HepG2 (cell line): ENCODE measurements at places on chromosomes 1 and 21. TPM values are rescaled to one million over a fixed set of nuclear protein-coding genes. Genes with fewer than 3 reads are reported as not detected.

DNA sequence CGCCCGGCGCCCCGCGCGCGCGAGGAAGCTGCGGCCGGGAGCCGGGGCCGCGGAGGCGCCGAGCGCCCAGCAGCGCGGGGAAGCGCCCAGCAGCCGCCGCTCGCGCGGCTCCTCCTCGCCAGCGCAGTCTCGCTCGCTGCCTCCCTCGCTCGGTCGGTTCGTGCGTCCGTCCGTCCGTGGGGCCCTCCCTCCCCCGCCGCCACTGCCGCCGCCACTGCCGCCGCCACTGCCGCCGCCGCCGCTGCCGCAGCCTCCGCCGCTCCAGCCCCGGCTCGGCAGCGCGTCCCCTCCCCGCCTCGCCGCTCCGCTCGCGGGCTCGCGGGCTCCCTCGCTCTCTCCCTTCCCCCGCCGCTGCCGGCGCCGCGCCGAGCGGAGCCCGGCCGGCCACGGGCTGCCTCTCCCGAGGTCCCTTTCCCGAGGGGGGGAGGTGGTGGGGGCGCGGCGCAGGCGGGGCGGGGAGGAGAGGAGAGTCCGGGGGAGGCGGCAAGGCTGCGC, at the start of gene KCND3:
KCND3 (minus strand) TSS at position 138 of the 495 bp plus-strand sequence.
- no peak for DNase-seq

- no peak for DNase-seq
These were observed 39.9 kb downstream of the IL6R start for GRCh38 chr1:154445040-154445472.

DNA sequence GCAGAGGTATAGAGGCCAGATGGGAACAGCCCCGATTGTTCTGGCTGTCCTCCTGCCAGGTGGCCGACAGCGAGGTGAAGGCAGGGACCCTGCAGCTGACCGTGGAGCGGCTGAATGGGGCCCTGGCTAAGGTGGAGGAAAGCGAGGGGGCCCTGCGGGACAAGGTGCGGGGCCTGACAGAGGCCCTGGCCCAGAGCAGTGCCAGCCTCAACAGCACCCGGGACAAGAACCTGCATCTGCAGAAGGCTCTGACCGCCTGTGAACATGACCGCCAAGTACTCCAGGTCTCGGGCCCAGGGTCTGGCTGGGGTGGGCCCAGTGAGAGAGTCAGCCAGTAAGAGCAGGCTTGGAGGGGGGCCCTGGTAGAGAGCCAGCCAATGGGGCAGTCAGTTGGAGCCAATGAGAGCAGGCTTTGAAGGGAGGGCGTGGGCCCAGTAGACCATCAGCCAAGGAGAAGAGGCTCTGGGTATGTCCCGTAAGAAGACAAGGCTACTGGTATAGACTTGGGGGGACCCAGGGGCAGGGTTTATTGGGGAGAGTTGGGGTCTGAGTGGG, 11.3 kb downstream of the MFAP2 start:
- no peak for DNase-seq

DNA sequence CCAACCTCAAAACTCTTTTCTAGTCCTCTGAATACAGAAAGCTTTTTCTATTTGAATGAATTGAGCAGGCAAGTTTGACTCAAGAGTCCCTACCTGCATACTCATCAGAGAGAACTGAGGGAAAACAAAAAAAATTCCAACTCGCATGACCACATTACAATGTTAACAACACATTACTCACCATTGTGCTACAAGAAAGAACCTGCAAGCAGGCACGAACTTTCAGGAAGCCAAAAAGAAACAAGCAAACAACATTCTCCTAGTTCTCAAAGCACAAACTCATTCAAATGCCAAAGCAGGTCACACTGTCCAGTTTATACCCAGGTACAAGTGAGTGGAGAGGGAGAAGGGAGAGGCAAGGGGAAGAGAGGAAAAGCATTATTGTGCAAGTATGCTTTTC, 14.6 kb downstream of the OTUD7B start:
- no peak for DNase-seq

- no peak for DNase-seq
These were observed 154.6 kb downstream of the SLC30A10 start for GRCh38 chr1:219773775-219774174.

DNA sequence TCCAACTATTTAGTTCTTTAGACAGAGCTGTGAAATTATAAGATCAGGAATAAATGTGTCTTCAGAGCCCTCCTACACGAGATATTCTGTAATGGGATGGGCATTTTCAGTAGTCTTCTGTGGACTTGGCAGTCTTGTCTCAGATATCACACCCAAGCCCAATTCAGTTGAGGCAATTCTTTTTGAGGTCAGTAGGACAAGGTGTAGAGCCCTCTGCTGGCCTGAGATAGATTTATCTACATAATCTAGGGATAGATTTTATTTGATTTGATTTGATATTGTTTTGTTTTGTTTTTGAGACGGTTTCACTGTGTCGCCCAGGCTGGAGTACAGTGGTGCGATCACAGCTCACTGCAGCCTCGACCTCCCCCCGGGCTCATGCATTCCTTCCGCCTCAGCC, 77.5 kb downstream of the FMN2 start:
- no peak for DNase-seq

- no peak for DNase-seq
These were observed 6.6 kb downstream of the ADORA1 start for GRCh38 chr1:203133970-203134725.

DNA sequence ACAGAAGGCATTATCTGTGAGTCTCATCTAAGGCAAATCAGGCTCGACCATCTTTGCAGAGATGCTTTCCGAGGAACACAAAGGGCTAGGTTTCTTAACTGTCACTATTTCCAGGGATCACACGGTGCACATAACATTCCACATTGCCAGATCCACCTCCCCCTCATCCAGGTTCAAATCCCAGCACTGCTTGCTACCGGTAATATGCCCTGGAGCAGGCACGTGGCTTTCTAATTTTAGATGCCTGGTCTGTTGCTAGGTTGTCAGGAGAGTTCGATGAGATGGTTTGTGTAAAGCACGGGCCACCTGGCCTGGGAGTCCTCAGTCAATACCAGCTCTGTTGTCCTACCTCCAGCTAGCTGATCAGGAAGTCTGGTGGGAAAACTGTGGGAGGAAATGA, 598.6 kb downstream of the NPHP4 start:
- no peak for DNase-seq

- no peak for DNase-seq
These were observed 2.0 kb downstream of the TRIM17 start for GRCh38 chr1:228414511-228415211.

DNA sequence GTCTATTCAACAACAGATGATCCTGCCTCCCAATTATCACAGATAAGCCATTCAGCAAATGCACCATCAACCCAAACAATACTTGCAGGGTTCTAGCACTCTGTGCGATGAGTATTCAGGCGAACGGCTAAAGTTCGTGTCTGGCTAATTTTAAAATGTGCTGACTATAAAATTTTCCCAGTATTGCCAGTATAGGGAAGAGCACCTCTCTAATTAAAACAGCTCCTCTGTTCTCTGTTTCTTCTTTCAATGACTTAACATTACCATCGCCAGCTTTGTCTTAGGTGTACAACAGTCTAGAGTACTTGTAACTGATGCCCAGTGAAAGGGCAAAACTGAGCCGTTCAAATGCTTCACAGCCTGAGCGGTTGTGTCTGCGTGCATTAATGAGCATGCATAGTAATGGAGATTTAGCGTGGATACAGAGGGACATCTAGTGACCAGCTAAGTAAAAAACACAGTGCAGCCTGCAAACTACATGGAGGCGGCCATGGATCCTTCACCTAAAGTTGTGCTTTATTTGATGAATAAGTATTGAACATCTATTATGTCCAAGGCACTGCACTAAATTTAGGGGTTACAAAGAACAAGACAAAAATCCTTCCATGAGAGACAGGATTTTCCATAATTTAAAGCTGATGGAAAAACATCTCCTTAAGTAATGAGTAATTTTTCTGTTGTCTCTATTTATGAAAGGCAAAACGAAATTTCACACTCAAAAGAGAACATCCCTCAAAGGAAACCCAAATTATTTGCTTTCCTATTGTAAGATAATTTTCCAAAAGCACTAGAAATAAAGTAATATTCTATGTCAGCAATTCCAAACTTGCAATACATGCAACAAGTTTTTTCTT, 120.0 kb downstream of the SETD4 start:
- peak; percentile 45 for DNase-seq

- DNase-seq, result no peak
These were observed 63.3 kb downstream of the POFUT2 start for GRCh38 chr21:45224189-45224938.

GRCh38 chr21:16709866-16710550, 802.8 kb upstream of the CXADR start:
- peak; percentile 16 for DNase-seq

DNA sequence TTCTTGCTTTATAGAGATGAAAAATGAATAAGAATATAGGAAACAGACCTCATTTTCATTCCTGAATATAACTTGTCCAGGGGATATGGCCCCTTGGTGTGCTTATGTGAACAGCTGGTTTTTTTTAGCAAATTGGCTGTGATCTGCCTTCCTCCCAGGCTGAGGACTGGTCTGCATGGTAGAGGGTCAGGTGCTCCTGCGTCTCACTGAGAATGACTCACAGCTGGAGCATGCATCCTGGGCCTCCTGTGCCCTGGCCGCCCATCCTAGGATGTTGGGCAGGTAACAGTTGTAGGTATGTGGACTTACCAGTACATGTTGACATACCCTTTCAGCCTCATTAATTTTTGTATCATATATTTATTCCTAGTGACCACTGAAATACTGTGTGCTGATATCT, 29.8 kb downstream of the AGT start:
- no peak for DNase-seq

DNA sequence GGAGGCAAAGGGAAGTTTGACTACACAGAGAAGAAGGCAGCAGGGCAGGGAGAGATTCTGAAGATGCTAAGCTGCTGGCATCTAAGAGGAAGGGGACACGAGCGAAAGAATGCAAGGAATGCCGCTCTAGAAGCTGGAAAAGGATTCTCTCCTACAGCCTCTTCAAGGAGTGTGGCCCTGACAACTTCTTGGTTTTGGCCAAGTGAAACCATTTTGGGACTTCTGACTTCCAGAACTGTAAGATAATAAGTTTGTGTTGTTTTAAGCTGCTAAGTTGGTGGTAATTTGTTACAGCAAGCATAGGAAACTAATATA, 28.5 kb downstream of the MGST3 start:
- no peak for DNase-seq

DNA sequence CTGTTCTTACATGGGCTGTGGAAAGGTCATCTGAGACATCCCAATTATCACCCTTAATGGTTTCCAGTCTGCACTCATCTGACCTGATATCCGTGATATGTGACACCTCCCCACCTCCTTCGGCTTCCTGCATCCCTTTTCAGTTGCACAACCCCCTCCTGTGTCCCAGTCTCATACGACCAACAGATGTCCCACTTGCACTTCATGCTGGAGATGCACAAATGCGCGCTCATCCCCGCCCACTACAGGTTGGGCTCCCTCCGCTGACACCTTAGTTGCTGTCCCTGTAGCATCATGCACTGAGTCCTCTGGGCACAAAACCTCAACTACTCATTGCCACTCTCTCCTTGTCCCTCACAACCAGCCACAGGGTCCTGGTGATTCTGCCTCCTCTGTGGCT, 94.4 kb downstream of the MIS18A start:
- DNase-seq, result no peak

GRCh38 chr1:91569411-91570119, 68.9 kb downstream of the CDC7 start:
- DNase-seq, result no peak

DNA sequence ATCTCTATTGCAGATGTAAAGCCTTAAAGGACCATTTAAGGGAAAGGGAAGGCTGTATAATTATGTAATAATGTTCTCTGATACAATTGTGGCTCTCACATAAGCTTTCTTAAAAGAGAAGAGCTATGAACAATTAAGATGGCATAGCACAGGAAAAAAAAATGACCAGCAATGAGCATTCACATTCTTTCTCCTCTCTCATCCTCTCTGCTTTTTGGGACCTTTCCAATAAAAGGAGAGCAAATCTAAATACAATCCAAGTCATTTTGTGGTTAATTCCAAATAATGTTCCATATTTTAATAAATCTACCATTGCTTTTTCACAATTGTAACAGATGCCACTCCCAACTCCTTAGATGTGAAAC, 23.5 kb downstream of the SMYD3 start:
- DNase-seq, result no peak

- DNase-seq, result no peak
These were observed 619 bp downstream of the BCL9 start for GRCh38 chr1:147541672-147542568.

DNA sequence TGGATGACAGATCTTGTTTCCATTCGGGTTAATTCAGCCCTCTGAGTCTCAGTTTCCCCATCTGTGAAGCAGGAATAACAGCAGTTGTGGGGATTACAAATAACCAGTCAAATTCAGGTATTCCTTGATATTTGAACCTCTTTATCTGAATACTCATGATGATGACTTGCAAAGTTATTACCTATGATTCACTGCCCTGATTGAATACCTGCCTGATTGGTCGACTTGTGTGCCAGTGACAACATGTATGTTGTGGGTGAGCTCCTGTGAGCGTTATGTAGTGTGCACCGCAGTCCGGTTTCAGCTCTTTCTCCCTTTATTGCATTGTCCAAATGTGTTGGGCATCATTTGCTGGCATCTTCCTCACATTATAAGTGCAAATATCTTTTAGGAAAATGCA, 9.5 kb upstream of the TMEM61 start:
- DNase-seq, result no peak

DNA sequence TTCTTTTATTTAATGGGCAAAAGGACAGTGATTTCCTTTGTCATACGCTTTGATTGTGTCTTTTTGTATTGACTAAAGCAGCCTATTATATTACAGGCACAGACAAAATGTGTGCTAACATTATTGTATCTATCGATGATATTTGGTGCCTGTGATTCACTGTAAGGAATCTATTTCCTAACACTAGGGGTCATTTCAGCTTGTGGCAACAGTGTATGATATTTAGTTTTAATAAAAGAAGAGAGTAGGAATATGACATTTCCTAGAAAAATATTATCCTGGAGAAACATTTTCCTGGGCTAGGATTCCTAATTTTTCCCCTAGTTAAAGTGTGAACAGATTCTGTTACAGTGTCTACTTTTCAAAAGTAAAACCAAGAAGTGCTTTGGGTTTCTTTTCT, 42.8 kb downstream of the TYW3 start:
- no peak for DNase-seq

- DNase-seq, result peak; percentile 94
These were observed 794 bp downstream of the NID1 start for GRCh38 chr1:236063919-236064673.

DNA sequence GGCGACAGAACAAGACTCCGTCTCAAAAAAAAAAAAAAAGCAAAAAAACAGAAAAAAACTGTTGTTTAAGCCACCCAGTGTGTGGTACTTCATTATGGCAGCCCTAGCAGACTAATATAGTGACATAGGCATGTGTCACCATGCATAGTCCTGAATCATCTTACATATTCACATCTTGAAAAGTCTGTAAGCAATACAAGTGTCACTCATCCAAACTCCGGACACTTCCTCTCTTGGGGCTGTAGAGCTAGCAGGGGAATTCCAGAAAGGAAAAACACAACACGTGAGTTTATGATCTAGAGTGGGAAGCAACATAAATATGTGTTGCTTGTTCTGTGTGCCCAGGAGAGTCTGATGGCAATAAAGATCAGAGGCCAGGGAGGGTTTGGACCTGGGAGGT, 81.6 kb upstream of the KCNE2 start:
- DNase-seq, result no peak

Gene TMEM52
- polyA plus RNA-seq, result 13.2 and 15.3 TPM in 2 replicates

Gene OLIG1
- not detected in 2 replicates for polyA plus RNA-seq

Gene CHRNB2
- 0.03 and 0.07 TPM in 2 replicates for polyA plus RNA-seq

Gene RORC
- 6.5 and 9.3 TPM in 2 replicates for polyA plus RNA-seq

Gene MX1
- polyA plus RNA-seq, result 2.6 and 4.1 TPM in 2 replicates

Gene HES2
- 0.13 and 0.17 TPM in 2 replicates for polyA plus RNA-seq

Gene NUAK2
- polyA plus RNA-seq, result 0.68 and 0.75 TPM in 2 replicates

Gene CAMK1G
- polyA plus RNA-seq, result not detected in 2 replicates

Gene GPR37L1
- 0.12 and 0.13 TPM in 2 replicates for polyA plus RNA-seq

Gene C1orf94
- 0.03 TPM in 1 of 2 replicates, not detected in the other for polyA plus RNA-seq

Gene SLC35F3
- polyA plus RNA-seq, result not detected in 2 replicates

Gene ACKR1
- polyA plus RNA-seq, result not detected in 2 replicates

Gene SYPL2
- 0.17 and 0.35 TPM in 2 replicates for polyA plus RNA-seq

Gene THEM5
- polyA plus RNA-seq, result not detected in 2 replicates
